ENCODE measurements at places on chromosomes 16 and 17.

GRCh38 chr16:50861970-50862411 lies 120.1 kb downstream of the CYLD start:
- DNase-seq, result no peak

GRCh38 chr16:89860747-89861304 lies 12.6 kb upstream of the TCF25 start:
- DNase-seq, result no peak

DNA sequence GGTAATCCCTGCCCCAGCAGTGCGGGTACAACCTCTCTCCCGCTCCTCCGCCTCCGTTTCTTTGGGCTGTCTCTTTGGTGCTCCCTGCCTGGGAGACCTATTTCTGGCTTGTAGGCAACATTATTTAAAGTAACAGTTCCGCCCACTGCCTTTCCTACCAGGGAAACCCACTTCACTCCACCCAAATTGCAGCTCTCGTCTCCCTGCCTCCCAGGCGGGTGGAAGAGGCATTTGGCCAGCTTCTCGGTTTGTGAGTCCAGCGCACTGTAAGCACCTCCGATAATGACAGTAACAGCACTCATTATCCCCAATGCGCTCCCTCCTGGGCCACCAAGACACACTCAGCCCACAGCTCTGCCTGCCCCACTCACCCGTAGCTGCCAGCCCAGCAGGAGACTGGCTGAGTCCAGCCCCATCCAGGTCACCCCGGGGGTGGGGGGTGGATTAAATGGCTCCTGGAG lies 165.1 kb upstream of the CDC42EP4 start:
- peak; percentile 66 for DNase-seq

DNA sequence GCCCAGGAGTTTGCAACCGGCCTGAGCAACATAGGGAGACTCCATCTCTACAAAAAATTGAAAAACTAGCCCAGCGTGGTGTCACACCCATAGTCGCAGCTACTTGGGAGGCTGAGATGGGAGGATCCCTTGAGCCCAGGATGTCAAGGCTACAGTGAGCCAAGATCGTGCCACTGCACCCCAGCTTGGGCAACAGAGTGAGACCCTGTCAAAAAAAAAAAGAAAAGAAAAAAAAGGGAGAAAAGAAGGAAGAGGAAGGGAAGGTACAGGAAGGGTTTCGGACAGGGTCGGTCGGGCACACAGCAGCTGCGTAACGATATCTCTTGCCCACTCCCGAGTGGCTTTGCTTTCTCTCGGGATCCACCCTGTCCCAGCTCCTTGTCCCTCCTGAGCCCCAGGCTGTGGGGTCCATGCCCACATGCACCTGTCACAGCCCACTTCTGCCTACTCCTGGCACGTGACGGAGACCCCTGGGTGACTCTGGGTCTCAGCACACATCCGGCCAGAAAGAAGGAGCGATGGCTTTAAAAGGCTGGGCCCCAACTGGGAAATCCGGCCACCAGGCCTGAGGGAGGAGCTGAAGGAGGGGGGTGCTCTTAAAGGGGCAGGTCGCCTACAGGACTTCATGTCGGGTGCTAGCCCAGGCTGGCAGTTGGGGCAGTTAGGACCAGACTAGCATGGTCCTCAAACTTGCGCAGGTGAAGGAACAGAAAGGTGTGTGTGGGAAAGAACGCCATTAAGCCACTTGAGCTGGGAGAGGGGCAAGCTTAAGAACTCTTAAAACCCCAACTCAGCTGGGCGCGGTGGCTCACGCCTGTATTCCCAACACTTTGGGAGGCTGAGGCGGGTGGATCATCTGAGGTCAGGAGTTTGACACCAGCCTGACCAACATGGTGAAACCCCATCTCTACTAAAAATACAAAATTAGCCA lies at the start of gene GHDC:
TSS of gene GHDC (minus strand) at position 526 of the 931 bp plus-strand sequence. CDS start 913 bp downstream, outside the sequence.
- peak; percentile 90 for DNase-seq

DNA sequence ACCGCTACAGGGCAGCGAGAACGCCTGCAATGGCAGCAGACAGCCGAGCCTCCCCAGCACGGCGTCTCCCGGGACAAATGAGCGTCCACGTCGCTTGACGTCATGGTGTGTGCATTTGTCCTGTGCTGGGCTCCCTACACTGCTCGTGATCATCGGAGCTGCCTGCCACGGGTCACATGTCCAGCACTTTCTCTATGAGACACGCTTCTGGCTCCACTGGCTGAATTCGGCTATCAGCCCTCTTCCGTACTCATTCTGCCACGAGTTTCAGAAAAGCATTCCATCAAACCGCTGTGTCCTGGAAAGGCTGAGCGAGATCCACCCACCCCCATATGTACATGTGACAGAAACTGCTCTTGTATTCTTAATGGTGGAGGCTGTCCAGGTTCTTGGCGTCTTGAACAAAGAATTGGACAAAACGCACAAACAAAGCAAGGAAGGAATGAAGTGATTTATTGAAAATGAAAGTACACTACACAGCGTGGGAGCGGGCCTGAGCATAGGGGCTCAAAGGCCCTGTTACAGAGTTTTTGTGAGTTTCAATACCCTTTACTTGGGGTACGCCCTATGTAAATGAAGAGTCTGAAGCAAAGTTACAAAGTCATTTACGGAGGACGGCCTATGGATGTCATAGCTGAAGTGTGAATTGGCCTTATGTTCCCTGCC lies 28.5 kb upstream of the SHCBP1 start:
- DNase-seq, result no peak

DNA sequence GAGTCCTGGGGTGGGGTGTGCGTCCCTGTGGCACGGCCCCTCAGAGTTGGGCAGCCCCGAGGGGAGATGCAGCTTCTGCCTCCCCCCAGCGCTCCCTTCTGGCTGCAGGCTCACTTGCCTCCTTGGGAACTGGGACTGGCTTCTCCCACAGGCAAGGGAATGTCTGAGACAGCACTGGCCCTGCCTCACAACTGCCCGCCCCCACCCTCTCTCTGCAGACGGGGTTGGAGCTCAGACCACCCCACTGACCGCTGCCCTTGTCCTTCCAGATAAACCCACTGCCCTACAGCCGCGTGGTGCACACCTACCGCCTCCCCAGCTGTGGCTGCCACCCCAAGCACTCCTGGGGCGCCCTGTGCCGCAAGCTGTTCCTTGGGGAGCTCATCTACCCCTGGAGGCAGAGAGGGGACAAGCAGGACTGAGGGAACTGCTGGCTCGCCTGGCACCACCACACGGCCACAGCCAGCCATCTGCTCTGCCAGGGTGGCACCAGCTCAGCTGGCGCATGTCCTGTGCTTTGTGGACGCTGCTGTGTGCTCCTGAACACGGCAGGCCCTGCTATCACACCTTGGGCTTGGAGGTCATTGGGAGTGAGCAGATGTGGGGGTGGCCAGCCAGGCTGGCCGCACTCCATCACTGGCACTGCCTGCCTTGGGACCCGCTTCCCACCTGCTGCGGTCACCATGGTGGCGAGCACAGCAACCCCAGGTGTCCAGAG lies 7.1 kb upstream of the RAB40C start:
- no peak for DNase-seq

DNA sequence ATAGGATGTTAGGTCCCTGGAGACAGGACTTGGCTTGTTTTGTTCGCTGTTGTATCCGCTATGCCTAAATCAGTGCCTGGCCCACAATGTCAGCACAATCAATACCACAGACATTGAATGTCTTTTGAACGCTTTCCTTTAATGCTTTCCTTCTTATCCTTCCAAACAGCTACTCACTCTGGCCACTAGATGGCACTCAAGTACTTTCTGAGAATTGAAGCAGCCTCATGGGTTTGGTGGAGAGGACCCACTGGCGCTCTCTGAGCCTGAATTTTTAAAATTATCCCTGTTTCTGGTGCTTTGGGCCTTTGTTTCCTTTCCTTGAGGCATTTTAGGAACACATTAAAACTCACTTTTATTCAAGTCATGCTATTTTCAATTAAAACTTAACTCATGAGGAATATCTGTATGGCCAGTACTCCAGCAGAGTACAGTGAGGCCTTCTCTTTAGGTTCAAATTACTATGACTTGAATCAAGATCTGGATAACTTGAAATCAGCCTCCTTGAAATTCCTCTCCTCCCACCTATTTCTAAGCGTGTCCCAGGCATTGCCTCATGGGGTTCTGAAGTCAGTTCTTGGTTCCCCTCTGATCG lies 3.2 kb upstream of the NLRP1 start:
- peak; percentile 70 for DNase-seq

DNA sequence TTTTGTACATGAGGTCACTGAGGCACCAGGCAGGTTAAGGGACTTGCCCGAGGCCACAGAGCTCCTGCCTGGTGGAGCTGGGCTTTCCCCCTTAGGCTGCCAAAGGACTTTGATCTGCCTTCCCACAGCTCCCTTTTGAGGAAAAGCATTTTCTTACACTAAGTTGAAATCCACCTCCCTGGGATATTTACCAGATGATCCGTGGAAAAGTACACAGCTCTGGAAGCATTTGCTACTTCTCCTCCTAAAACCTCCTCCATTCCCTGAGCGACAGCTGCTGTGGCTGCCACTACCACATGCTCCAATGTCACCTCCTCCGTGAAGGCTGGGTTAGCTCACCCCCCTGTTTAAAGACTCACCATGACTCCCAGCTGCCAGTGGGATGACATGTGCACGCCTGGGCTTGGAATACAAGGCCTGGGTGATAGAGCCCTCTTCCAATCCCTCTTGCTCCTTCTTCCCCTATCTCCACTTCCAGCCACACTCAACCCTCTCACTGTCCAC lies 1.2 kb upstream of the MPRIP start:
- DNase-seq, result peak; percentile 82

DNA sequence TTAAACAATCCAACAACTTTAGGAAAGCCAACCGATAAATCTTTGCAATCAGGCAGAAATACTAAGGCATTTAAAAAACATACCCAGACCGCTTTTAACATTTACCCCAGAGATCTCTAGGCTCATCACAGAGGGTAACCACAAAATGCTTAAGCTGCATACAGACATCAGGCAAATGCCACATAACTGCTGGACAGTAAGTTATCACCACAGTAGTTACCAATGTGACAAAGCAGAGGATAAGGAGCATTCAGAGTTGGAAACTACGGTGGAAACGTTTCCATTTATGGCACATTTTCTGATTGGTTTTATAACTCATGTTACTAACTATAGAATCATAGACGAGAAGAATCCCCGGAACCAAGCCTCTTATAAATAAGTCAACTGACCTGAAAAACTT lies 77.5 kb downstream of the KANSL1 start:
- DNase-seq, result no peak

- no peak for DNase-seq
Measured at GRCh38 chr17:76234354-76234679, 6.0 kb downstream of the RNF157 start.

DNA sequence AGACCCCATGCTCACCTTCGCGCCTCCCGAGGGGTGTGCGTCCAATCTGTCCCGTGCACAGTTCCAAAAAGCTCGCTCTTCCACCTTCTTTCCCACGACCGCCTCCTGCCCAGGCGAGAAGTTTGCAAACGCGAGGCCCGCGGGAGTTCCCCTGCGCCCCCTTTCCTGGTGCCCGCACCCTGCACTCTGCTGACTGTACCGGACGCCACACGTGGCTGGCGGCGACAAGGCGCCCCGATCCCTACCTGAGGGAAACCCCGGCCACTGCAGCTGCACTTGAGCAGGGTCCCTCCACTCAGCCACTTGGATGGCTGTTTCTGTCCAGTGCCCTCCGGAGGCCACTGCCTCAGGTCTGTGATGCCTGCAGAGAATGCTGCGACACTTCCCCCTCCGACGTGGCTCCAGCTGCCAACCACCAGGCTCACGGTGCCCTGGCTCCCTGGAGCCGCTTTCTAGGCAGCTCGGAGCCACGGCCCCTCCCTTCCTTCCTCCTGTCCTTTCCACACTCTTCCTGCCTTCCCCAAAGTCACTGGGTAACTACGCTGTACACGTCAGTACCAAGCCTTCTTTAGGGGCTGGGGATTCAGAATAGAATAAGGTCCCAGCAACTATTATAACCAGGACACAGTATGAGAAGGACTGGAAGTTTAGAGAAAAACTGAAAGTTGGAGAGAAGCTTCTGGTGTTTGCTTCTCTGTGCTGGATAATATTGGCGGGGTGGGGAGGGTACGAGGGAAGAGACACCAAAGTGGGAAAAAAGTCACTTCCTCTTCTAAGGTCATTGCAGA lies at the start of gene MLKL:
TSS of gene MLKL (minus strand) at position 425 of the 788 bp plus-strand sequence. CDS start 5,105 bp downstream, outside the sequence.
- DNase-seq, result no peak

DNA sequence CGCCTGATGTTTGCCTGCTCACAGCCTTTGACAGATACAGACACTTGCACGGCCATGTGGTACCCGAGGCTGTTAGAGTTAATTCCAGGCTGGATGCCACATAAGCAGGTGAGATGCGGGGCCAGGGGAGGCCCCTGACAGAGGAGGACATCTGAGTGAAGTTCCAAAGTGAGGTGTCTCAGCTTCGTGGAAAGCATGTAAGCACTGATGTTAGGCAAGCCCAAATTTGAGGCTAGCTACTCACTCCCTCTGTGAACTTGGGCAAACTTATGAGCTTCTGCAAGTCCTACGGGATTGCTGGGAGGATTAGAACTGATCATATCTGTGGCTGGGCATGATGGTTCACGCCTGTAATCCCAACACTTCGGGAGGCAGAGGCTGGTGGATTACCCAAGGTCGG lies 39.3 kb upstream of the MARCHF10 start:
- DNase-seq, result no peak

GRCh38 chr16:57976331-57976796 lies 5.4 kb upstream of the CNGB1 start:
- DNase-seq, result peak; percentile 64

DNA sequence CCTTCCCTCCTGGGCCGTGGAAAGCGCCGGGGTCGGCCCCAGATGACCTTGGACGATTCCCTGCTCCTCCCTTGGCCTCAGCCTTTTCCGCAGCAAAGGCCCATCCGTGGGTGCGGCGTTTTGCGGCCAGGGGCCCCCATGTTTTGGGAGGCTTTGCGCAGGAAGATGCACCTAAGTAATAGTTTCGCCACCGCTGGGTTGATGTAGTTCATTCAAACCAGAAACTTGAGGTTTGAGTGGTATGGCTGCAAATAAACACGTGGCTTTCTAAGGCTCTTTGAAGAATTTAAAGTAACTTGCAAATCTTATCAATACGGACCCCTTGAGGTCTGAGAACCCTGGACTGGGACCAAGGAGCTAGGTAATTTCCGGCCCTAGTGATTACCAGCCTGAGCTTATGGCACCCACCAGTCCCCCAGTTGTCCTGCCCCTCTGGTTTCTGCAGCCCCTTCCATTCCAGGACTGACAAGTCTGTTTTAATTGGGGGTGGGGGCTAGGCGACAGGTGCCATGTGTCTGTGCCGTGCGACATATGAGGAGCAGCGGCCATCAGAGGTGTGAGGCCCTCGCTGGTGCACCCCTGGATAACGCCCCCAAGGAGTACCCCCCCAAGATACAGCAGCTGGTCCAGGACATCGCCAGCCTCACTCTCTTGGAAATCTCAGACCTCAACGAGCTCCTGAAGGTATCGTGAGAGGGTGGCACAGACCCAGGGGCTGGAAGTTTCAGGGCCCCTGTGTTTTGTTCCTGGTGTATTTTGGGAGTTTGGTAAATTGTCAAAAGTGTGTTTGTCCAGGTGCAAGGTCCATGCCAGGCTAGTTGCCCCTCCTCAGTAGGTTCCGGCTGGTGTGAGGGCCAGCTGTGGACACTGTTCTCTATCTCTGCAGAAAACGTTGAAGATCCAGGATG lies 834 bp downstream of the MRPL12 start:
- no peak for DNase-seq

GRCh38 chr17:74437702-74438101 lies 5.8 kb downstream of the GPRC5C start:
- no peak for DNase-seq
